ENCODE measurements at places on chromosomes 4 and X.

DNA sequence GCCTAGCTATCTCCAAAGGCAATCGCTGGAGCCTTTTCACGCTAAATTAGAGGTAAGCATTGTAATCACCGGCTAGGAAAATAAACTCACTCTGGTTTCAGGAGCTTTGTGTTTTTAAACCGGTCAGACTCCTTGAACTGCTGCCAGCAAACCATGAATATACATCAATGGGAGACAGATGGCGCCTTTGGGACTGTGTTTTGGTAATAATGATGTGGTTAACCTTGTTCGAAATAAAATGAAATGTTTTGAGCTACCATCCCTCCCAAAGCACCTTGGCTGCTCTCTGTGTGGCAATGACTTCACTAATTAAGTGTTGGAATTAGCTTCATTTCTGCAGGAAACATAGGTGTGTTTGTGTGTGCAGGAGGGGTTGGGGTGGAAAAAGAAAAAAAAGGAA lies 65.3 kb downstream of the CLNK start:
- no peak for DNase-seq

GRCh38 chr4:89700766-89701423 lies 136.1 kb downstream of the SNCA start:
- DNase-seq = no peak

- no peak for DNase-seq
Measured at GRCh38 chrX:139290310-139290709, 240.2 kb upstream of the F9 start.

DNA sequence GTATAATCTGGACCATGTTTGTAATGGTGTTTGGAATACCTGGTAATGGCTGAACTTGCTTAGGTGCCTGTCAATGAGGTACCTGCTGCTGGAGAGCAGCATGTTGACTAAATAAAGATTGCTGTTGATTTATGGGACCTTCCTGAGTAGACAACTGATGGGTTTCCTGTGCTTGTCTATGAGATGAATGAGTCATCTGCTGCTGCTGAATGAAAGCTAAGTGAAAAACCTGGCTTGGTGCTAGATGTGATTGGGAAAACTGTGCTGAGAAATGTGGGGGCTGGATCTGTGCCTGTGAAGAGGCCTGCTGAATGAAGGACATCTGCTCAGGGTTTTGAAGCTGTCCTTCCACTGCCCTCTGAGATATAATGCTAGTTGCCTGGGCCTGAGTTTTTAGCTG lies 69.6 kb downstream of the WNK3 start:
- no peak for DNase-seq

DNA sequence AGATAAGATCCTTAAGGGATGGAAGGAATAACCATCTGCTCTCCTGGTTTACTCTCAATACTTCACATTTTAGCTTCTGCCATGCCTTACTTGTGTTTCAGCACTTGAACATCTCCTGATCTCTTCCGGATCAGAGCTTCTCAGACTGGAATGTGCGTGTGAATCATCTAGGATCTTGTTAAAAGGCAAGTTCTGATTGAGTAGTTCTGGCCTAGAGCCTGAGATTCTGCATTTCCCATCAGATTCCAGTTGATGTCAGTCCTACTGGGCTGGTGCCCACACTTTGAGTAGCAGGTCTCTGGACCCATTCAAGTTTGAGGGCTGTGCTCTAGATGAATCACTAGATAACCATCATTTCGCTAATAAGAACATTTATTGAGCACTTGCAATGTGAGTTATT lies 20.0 kb downstream of the NDP start:
- DNase-seq = no peak

- no peak for DNase-seq
Measured at GRCh38 chr4:3879681-3880614, 113.8 kb downstream of the ADRA2C start.

- DNase-seq = no peak
Measured at GRCh38 chr4:149095001-149095400, 652.8 kb upstream of the NR3C2 start.

- no peak for DNase-seq
Measured at GRCh38 chr4:23234716-23235115, 542.0 kb downstream of the GBA3 start.

DNA sequence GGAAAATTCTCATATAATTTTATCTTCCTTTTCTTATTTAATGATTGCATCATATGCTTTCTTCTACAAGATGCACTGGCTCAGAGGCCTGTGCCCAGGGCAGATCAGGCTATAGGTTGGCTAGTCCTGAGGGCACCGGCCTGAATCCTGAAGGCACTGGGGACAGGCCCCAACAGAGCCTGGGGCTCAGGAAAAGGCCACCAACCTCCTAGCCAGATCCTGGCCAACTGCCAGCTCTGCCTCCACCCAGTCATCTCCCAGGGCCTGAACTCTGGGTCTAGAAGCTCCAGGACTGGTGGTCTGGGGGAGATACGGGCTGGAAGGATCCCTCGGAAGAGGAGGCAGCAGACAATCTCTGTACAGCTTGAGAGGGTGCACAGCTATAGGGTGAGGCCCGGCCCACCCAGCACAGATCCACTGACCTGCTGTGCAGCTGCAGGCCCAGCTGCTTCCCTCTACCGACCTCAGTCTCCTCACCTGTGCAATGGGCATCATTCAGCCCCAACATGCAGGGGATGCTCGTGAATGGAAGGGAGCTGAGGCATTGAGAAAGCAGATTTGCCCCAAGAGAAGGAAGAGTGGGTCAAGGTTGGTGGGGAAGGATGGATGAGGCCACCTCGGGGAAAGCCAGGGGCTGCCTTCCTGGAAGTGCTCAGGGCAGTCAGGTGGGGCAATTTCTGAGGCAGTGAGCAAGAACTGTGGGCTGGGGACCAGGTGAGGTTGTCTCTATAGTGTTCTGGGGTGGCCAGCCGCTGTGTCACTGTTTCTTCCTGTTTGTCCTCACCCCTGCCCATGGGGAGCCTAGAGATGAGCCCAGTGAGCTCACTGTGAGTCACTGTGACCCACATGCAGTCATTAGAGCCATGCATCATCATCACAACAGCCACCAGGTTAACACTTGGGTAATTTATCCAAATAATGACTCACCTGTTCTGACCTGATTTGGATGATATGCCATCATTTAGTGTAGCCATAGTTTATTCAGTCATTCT lies 22.4 kb upstream of the XAGE2 start:
- DNase-seq = no peak

- no peak for DNase-seq
Measured at GRCh38 chrX:65644621-65645289, 22.7 kb upstream of the MSN start.

All from stimulated activated CD8-positive, alpha-beta memory T cell treated with anti-CD3 and anti-CD28 coated beads, Interleukin-4, amount 100 ng/mL, for 1 hour (primary cell).